Skin of body (tissue), 3 donors: ENCODE measurements at places on chromosomes 11 and 22.

GRCh38 chr22:27488456-27489177 is 312.9 kb downstream of the MN1 start:
- no peak for DNase-seq

GRCh38 chr11:4074266-4074665 is 20.3 kb upstream of the RRM1 start:
- no peak for DNase-seq

DNA sequence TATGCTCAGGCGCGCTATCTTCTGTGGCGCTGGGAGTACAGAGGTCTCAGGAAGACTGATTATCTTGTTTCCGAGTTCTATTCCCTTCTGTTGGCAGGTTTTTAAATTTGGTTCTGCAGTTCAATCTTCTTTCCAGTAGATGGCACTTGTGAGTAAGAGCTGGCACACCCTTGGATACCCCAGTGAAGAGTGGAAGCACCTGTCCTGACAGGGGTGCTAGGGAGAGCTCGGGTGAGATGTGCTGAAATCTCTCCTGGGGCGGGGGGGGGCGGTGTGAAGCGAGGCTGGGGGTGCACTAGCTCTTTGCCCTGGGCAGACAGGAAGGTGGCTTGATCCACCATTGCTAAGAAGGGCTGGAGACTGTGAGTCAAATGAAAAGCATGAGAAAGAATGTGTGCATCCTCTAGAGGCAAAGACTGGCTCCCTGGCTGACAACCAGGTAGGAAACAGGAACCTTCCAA is 679.9 kb upstream of the CCDC179 start:
- no peak for DNase-seq

- DNase-seq, result peak; percentile 17
Observed at GRCh38 chr11:130634961-130635473, 186.6 kb downstream of the ADAMTS15 start.

- no peak for DNase-seq
Observed at GRCh38 chr11:112374486-112375140, 114.0 kb upstream of the PLET1 start.

GRCh38 chr11:57378186-57378585 is 2.8 kb downstream of the PRG3 start:
- no peak for DNase-seq

GRCh38 chr11:132158091-132158490 is 787.7 kb downstream of the NTM start:
- no peak for DNase-seq

DNA sequence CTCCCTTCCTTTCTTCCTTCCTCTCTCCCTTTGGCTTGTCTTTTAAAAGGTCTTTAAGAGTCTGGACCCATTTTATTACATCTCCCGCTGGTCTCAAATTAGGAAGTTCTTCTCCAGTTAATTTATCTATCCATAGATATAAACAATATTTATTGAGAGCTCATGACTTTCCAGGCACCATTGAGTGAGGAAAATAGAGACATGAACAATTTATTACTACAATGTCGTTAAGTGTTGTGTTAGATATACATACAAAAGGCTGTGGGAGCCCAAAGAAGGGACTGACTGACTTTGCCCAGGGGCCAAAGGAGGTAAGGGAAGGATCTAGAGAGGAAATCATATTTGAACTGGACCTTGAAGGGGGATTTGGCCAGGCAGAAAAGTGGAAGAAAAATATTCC is 51.6 kb upstream of the DEUP1 start:
- DNase-seq, result no peak

GRCh38 chr11:2801711-2802388 is 83.7 kb downstream of the CDKN1C start:
- DNase-seq, result no peak

GRCh38 chr11:108938604-108939003 is 273.7 kb downstream of the DDX10 start:
- DNase-seq, result no peak

- DNase-seq, result peak; percentile 80
Observed at GRCh38 chr11:110093407-110094297, 460 bp downstream of the ZC3H12C start.

DNA sequence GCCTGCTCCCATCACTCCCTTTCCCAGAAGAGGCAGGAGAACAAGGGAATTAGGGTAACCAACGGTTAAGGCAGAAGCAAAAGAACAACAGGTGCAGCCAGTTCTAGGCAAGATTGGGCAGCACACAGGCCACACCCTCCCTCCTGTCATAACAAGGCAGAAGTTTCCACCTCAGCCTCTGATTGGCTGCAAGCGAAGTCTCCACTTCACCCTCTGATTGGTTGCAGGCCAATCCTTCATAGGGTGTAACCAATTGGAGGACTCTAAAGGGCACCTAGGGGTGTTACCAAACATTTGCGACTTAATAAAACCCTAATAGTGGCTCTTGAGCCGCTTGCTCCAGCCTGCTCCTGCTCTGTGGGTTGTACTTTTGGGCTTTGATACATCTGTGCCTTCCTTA is 153.8 kb downstream of the CACNA1I start:
- no peak for DNase-seq

DNA sequence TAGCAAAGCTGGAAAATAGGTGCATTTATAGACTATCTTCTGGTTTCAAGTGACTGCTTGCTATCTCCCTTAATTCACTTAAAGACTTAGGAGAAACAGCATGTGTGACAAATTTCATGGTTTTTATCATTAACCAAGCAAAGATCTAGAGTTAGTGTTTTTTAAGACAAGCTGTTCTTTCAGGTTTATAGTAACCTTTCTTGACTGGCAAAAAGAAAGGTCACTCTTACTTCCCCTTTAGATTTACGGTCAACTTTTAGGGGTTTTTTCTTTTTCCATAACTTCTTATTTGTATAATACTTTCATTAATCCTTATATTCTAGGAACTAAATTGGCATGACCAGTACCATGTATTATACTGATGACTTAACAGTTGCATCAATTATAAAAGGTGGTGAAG is 46.6 kb downstream of the KDM2A start:
- DNase-seq, result no peak

DNA sequence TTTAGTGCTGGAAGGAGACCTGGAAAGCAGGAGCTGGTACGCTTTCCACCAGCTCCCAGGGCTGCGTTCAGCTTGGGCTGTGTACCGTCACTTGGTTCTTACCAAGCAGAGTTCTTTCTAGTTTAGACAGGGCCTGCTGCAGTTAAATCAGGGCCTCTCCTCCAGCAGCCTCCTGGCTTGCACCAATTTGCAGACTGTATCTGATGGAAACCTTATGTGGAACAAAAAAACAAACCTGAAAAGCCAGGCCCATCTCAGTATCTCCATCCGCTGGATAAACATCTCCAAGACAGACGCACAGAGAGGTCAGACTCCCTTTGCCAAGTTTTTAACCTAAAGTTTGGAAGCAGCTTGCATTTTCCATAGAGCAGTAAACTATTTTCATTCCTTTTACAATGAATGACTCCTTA is 288.6 kb upstream of the SORL1-AS1 start:
- peak; percentile 96 for DNase-seq

- DNase-seq, result no peak
Observed at GRCh38 chr22:44594951-44595350, 96.9 kb upstream of the RTL6 start.

- no peak for DNase-seq
Observed at GRCh38 chr22:27493796-27494195, 307.8 kb downstream of the MN1 start.

- no peak for DNase-seq
Observed at GRCh38 chr11:89545691-89546090, 54.5 kb upstream of the NOX4 start.

DNA sequence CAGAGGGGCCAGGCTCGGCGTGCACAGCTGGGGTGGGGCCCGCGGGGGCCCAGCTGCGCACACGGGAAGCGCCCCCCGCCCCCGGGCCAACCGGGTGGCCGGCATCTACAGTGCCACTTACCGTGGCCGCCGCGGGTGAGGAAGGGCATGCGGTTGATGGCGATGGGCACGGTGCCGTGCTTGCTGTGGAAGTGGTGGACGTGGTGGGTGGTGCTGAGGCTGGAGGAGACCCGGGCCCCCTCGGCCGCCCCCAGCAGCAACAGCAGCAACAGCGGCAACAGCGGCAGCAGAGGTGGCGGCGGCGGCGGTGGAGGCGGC is 51.4 kb downstream of the SLC22A12 start:
- DNase-seq, result no peak

GRCh38 chr11:29309992-29310391 is 706.8 kb downstream of the KCNA4 start:
- no peak for DNase-seq

- DNase-seq, result no peak
Observed at GRCh38 chr11:65429724-65430405, 7.3 kb downstream of the NEAT1 start.

GRCh38 chr11:47326198-47326597 is 26.3 kb downstream of the MYBPC3 start:
- DNase-seq, result no peak
